ENCODE measurements at places on chromosomes 1 and 21.
A peak's percentile ranks its signal among the peaks of the same experiment; 100 is the strongest.

GRCh38 chr1:118257946-118258345 is 72.9 kb upstream of the SPAG17 start:
- DNase-seq = no peak

GRCh38 chr1:162706606-162707005 is 74.3 kb downstream of the DDR2 start:
- no peak for DNase-seq

DNA sequence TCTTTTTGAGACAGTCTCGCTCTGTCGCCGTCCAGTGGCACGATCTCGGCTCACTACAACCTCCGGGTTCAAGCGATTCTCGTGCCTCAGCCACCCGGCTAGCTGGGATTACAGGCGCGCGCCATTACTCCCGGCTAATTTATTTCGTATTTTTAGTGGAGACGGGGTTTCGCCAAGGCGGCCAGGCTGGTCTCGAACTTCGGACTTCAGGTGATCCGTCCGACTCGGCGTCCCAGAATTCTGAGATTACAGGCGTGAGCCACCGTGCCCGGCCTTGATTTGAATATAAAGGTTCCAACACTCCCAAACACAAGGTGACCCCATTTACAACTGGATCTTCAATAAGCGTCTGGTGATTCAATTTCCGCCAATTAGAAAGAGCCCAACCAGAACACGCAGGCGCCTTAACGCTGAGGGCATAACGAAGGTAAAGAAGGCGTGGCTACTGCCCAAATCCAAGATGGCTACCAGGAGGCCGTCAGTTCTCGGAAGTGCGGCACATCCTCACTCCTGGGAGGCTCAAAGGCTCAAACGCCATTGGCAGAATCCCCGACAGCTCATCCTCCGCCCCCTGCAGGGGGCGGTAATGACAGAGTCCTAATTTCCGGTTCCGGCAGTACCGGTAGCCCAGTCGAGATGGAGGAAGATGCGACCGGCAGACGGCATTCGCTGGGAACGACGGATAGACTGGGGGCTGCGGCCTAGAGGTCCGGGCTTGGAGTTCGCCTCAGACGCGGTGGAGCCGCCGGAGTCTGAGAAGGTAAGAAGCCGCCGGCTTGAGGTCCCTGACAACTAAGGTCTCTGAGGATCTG is at the start of gene SLC25A44:
TSS of gene SLC25A44 (plus strand) at position 617 of the 812 bp plus-strand sequence. CDS start 5,744 bp downstream, outside the sequence.
- peak; percentile 92 for DNase-seq

DNA sequence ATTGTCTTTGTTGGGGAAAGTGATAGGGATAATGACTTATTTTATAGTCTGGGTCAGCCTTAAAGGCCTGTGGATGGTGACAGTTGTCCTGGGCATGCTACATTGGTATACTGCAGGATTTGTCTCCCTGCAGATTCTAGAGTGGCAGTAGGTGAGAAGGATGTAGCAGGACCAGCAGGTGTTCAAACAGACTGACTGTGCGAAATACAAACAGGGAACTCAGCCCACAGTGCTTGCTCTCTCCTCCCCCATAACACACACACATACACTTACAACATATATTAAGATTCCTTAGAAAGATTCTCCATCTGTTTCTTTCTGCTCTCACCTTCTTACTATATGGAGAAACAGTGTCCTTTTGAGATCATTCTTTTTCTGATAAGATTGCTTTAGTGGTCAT is 6.9 kb downstream of the PDE4B start:
- no peak for DNase-seq

- no peak for DNase-seq
Measured at GRCh38 chr1:225823811-225824261, 13.9 kb downstream of the EPHX1 start.

DNA sequence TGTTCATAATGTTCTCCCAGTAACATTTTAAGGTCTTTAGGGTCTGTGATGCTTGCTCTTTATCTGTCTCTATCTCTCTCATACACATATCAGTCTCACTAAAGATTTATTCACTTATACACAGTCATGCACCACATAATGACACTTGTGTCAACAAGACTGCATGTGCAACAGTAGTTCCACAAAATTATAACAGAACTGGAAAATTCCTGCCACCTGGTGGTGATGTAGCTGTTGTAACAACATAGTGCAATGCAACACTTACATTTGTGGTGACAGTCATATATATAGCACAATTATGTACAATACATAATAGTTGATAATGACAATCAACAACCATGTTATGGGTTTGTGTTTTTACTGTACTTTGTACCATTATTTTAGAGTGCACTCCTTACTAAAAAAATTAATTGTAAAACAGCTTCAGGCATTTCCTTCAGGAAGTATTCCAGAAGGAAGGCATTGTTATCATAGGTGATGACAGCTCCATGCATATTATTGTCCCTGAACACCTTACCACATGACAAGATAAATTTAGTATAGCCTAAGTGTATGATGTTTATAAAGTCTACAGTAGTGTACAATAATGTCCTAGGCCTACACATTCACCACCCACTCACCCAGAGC is 8.1 kb downstream of the TDRD5 start:
- no peak for DNase-seq

DNA sequence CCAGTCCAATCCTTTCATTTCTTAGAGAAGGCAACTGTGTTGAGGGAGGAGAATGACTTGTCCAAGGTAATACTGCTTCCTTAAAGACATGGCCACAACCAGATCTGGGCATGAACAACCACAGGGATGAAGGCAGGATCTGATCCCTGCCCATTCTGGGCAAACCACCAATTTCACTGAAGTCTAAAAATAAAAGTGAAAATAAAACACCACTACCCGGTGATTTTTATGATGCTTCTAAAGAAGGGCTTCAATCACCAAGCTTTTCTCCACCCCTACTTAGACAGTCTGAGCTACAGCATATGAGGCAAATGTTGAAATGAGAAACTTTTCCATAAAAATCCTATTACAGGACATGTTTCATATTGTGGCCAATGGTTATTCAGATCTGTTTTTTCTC is 133.0 kb downstream of the PTPN14 start:
- DNase-seq = no peak

- DNase-seq = no peak
Measured at GRCh38 chr1:6584126-6585080, 4.6 kb downstream of the ZBTB48 start.

DNA sequence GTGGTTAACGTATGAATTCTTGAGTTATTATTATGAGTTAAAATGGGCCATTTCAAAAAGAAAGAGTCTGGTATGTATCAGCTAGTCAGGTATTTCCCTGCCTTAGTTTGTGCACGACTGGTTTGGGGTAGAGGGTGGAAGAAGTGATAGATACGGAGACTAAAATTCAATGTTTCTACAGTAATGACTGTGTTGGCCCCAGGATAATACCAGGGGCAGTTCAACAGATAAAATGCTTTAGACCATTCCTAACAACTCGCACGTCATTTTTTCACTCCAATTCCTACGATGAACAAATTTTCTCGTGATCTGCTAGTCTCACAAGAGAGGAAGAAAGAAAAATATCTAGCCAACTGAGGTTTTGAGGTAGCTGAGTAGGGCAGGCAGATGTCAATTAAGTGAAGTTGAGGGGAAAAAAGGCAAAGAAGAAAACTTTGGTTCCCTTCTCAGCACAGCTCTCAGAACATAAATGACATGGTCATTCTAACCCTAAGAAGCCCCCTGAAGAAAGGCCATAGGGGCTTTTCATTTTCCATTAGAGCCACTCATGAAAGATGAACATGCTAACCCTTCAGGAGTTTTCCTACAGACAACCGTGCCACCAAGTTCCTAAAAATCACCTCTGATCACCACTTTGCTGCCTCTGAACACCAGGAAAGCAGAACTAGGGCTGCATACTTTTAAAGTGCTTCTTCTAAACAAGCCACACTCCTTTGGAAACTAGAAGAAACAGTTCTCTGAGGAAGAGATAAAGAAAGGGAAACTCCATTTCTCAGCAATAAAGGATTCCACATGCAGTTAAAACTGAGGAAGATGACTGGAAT is 5.6 kb downstream of the MCOLN2 start:
- DNase-seq = no peak

GRCh38 chr1:205444931-205445645 is 10.8 kb downstream of the BLACAT1 start:
- DNase-seq = no peak

DNA sequence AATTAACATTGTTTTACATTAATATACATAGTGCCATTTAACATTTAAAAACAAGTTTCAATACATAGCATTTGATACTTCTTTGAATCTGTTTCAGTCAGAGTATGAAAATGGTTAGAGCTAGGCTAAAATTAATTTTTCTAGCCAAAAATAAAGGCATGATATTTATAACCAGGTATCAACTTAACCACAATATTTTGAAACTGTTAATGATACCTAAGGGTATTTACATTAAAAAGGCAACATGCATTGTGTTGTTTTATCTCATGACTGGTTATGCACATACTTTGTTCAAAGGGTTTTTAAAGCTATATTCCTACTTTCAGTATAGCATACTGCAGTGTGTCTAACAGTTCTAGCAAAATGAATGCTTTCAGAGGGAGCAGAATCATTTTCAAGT is 130.0 kb downstream of the HS2ST1 start:
- no peak for DNase-seq

GRCh38 chr1:18927082-18927653 is 24.8 kb upstream of the ALDH4A1 start:
- DNase-seq = no peak

GRCh38 chr21:21730512-21730911 is 732.3 kb downstream of the NCAM2 start:
- no peak for DNase-seq

GRCh38 chr1:33012165-33012564 is 24.5 kb downstream of the AK2 start:
- no peak for DNase-seq

GRCh38 chr1:60402816-60403215 is 329.2 kb upstream of the C1orf87 start:
- no peak for DNase-seq

DNA sequence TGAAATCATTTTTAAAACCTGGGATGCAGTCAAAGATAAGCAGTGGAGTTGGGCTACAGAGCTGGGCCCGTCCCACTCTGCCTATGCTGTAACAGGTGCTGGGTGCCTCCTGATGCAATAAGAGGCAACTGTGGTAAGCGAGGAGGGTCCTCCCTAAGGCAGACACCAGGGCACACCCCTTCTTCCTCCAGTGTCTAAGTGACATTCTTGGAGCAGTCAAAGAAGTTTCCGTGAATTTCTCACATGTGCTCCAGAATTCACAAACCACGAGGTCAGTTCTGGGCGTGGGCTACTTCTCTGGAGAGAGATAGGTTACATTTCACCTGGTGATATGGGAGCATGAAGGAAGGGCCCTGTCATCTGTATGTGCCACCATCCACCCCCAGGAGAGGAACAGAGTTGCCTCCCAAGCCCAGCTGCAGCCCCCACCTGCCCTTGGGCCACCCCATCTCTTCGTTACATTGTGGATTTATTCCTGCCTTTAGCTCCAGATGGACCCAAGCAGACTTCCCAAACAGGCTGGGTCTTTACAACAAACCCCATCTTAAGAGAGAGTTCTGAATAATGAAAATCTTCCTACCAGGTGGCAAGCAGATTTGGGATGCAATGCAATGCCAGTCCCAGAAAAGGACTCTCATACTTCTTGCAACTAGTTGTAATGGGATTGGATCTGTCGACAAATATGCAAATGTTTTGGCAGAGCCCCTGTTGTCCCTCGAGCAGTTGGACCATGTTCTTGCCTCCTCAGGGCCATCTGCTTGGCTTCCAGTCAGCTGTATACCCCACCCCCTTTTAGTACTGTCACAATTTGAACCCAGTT is 82.5 kb upstream of the CNTN2 start:
- DNase-seq = no peak

DNA sequence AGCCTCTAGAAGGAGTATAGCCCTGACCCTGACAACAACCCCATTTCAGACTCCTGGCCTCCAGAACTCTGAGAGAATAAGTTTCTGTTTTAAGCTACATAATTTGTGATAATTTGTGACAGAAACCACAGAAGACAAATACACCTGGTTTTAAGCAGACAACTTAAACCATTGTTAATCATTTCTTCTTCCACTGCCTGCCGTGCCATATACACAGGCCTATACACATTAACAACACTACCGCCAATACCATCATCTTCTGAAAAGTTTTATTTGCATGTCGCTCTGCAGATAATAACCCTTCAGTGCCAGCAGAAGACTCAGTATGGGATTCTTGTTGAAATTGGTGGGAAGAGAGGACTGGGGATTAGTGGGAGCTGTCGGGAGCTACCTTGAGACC is 39.9 kb upstream of the KRTAP19-8 start:
- no peak for DNase-seq

DNA sequence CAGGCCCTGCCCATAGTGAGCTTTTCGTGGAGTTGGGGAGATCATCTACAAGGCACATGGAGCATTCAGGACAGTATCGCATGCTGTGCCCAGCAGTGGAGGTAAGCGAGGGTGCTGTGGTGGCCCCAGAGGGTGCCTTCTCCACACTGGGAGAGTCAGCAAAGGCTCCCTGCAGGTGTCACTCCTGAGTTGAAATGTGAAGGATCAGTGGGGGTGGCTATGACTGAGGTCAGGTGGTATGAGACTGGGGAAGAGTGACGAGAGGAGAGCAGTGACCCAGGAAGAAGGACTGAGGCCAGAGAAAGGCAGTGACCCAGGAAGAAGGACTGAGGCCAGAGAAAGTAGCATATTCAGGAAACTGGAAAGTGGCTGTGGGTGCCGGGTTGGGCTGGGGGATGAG is 53.0 kb downstream of the SPAG17 start:
- DNase-seq = no peak

- no peak for DNase-seq
Measured at GRCh38 chr1:69569175-69569541, 1.4 kb downstream of the LRRC7 start.

- DNase-seq = no peak
Measured at GRCh38 chr1:223642237-223642636, 23.3 kb downstream of the CAPN8 start.

DNA sequence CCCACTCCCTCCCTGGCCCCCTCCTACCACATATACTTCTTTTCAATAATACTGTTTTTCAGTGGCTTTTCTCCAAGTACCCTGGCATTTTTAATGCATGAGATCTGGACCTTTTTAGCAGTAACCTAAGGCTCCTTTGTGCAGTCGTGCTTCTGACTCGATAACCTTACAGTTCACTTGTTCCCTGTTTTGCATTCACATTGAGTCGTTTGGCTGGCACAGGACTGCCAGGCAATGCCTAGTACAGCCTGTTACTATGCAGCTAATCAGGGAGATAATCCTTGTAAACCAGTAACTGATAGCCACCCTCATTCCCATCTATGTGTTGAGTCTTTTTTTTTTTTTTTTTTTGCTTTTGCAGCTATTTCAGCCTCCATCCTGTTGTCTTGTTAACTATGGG is 3.7 kb downstream of the ATP1B1 start:
- no peak for DNase-seq

- no peak for DNase-seq
Measured at GRCh38 chr1:175520186-175520585, 223.2 kb downstream of the TNR start.

- no peak for DNase-seq
Measured at GRCh38 chr1:30201015-30201414, 522.4 kb downstream of the MATN1 start.

- no peak for DNase-seq
Measured at GRCh38 chr1:50735443-50735842, 224.6 kb downstream of the FAF1 start.

Measured in stimulated activated CD4-positive, alpha-beta T cell treated with anti-CD3 and anti-CD28 coated beads, TNF-alpha, amount 100 ng/mL, for 1 hour (primary cell).